ENCODE measurements at places on chromosomes 12 and 14. TPM values are rescaled to one million over a fixed set of nuclear protein-coding genes. Genes with fewer than 3 reads are reported as not detected.
A peak's percentile ranks its signal among the peaks of the same experiment; 100 is the strongest.

- H3K4me1 ChIP-seq = no peaks in the 10 kb centered on the region
- H3K36me3 ChIP-seq = no peaks in the 10 kb centered on the region
- no peak for DNase-seq
- H3K4me3 ChIP-seq = no peak overlapping the region
These were observed 415.7 kb upstream of the ATP2B1 start for GRCh38 chr12:90124289-90124688.

Gene ADAMTS20
- total RNA-seq = 0.66 TPM

Gene TAS2R7
- not detected for total RNA-seq

DNA sequence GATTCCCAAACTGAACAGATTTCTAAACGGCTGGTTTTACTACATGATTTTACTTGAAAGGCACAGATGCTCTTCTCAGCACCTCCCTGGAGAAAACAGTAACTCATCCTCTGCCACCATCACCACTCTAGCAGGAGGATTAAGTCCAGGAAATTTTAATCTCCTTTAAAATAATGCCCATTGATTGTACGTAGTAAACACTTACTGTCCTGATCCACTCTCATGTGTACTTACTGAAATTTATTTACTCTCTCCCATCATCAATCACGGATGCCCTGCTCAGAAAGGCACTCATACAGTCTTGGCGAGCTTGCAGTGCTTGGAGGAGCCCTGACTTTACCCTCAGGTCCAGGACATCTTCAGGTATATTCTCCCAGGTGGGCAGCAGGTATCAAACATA, 239.8 kb upstream of the EGLN3 start:
- H3K4me1 ChIP-seq = no peaks in the 10 kb centered on the region
- H3K4me3 ChIP-seq = no peak overlapping the region
- H3K27me3 ChIP-seq = no peaks in the 10 kb centered on the region
- no peak for DNase-seq
- no peak overlapping the region for H3K27ac ChIP-seq

Gene AKAP3
- total RNA-seq = 1.4 TPM

DNA sequence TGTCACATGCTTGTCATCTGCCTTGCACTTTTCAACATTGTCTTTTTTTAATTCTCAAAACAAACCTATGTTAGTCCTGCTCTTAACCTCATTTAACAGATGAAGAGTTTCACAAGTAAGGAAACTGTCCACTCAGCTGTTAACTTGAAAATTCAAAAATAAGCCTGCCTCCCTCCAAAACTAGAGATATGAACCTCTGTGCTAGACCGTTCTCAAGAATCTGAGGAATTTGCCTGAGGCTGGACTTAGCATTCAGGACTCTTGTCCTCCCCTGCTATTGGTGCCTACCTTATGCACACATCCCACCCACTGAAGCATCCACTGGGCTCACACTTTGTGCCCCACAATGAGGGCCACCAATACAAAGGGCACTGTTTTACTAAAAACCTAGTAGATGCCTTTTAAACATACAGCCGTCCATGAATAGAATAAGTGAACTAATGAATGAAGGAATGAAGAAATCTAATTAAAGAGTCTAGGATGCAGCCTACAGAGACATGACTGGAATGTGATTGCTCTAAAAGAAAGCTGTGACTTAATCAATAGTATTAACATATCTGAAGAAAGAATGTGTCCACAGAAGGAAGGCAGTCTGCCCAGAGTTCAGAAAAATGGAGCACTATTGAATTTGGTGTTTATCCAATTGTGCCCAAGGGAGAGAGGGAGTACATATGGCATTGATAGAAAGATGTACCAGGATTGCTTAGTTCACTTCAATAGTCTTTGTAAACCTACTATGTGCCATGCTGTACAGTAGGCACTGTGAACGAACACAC, 238.5 kb downstream of the SPTSSA start:
- H3K4me1 ChIP-seq = no peaks in the 10 kb centered on the region
- no peak overlapping the region for H3K4me3 ChIP-seq
- no peak overlapping the region for H3K27ac ChIP-seq
- no peak for DNase-seq
- no peaks in the 10 kb centered on the region for H3K36me3 ChIP-seq

GRCh38 chr14:22047115-22047514, 373.5 kb upstream of the OR4E1 start:
- H3K27ac ChIP-seq = no peak overlapping the region
- no peaks in the 10 kb centered on the region for H3K4me1 ChIP-seq
- no peak for DNase-seq
- no peaks in the 10 kb centered on the region for H3K27me3 ChIP-seq

GRCh38 chr14:45715946-45716345, 462.9 kb upstream of the MIS18BP1 start:
- no peak overlapping the region for H3K4me3 ChIP-seq
- no peaks in the 10 kb centered on the region for H3K36me3 ChIP-seq
- H3K4me1 ChIP-seq = no peaks in the 10 kb centered on the region

Gene TAS2R14
- total RNA-seq = 1.7 TPM

- no peak overlapping the region for H3K27ac ChIP-seq
- no peaks in the 10 kb centered on the region for H3K4me1 ChIP-seq
- no peaks in the 10 kb centered on the region for H3K36me3 ChIP-seq
- no peak for DNase-seq
- no peak overlapping the region for H3K4me3 ChIP-seq
These were observed 94.5 kb downstream of the PLXNC1 start for GRCh38 chr12:94242901-94243300.

DNA sequence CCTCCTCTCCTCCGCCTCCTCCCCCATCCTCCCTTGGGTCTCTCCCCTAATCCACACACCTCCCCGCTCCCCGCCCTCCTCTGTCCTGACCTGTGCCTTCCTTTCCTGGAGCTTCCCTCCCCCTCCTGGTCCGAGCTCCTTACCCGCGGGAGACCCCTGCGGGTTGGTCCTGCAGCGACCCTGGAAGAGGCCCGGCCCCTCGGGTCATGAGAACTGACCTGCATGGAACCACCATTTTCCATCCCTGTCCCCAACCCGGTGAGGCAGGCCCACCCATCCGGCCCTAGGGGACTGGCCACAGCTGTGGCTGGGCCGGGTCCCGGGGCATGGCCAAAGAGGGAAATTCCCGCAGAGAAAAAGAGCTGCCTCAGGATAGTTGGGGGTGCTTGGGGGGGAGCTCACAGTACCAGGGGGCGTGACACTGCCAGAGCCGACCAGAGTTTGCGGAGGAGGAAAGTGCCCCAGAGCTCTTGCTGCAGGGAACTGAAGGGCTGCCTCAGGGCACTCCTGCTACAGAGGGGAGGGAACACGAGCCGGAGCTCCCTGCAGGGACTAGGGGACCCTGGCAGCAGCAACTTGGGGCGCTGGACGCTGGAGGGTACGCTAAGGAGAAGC, 613 bp downstream of the ARHGEF40 start:
- no peaks in the 10 kb centered on the region for H3K27me3 ChIP-seq
- peak; percentile 27 for DNase-seq
- peak overlapping the region; percentile 97 for H3K27ac ChIP-seq
- H3K4me3 ChIP-seq = peak overlapping the region; percentile 81
- peaks cover 19% of the 10 kb centered on the region for H3K36me3 ChIP-seq
- H3K4me1 ChIP-seq = peaks cover 32% of the 10 kb centered on the region

Gene MAP3K9
- 10.7 TPM for total RNA-seq

DNA sequence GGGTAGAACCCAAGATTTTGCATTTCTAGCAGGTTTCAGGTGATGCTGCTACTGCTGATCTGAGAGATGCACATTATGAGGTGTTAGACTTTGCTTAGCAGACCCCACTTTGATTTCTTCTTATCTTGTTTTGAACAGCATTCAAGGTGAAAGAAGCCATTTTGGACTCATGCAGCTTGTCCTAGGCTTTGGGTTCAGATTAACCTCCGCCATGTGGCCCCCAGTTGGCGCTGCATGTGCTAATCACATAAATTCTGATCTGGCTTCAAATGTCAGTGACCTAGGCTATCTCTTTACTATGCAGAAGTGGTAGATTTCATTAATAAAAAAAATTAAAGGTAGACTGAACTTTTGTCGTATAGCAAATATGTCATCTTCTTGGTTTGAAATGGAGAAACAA, 89.8 kb upstream of the DYRK2 start:
- H3K4me1 ChIP-seq = no peaks in the 10 kb centered on the region
- no peaks in the 10 kb centered on the region for H3K36me3 ChIP-seq
- no peak overlapping the region for H3K4me3 ChIP-seq
- no peak overlapping the region for H3K27ac ChIP-seq

DNA sequence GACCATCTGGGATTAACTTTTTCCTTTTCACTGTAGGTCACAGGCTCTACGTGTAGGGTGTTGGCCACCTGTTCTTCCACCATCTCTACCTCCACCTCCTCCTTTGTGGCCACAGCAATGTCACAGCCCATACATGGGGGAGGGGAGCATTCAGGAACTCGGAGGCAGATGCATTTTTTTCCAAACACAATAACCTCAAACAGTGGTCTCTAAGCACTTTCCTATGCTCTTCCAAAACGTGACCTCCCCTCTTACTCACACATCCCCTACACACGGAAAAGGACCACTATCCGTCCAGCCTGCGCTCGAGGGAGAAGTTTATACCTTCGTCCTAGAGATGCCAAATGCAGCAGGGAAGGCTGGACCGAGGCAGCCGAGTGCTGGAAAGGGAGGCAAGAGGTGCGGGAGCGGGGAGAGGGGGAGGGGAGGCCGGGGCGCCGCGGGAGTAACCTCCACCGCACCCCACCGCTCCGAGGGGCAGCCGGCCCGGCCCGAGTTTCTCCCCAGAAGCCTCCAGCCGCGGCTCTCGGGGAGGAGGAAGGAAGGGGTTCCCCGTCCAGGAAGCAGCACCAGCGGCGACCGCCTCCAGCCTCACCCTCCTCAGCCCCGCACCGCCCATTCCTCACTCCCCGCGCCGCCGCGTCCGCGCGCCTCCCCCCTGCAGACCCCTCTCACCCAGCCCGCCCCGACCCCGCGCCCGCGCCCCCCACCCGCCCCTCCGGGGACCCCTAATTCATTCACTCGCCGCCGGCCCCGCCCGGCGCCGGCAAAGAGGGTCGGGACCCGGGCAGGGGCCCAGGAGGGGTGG, 594 bp downstream of the KRAS start:
- H3K36me3 ChIP-seq = no peaks in the 10 kb centered on the region
- DNase-seq = no peak
- peak overlapping the region; percentile 47 for H3K27ac ChIP-seq
- H3K4me3 ChIP-seq = peak overlapping the region; percentile 84

Gene RAD51AP1
- total RNA-seq = 5.3 TPM

DNA sequence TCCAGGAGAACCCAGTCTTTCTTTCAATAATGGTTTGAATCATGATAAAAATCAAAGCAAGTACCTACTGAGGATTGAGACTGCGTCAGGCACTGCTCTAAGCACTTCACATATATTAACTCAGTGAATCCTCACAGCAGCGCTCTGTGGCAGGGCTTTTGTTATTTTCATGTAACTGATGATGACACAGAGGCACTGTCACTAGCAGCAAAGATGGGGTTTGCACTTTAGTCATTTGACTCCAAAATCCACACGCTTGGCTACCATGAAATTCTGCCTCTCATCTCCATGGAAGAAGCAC, 98.8 kb upstream of the GSC start:
- H3K4me1 ChIP-seq = peaks cover 10% of the 10 kb centered on the region
- no peaks in the 10 kb centered on the region for H3K27me3 ChIP-seq
- H3K4me3 ChIP-seq = no peak overlapping the region
- DNase-seq = no peak

- peaks cover 25% of the 10 kb centered on the region for H3K4me1 ChIP-seq
- H3K27ac ChIP-seq = no peak overlapping the region
- no peak for DNase-seq
These were observed 50.0 kb downstream of the VWF start for GRCh38 chr12:6074427-6074826.

- no peak overlapping the region for H3K27ac ChIP-seq
- no peak overlapping the region for H3K4me3 ChIP-seq
- DNase-seq = no peak
- no peaks in the 10 kb centered on the region for H3K36me3 ChIP-seq
- H3K27me3 ChIP-seq = peaks cover 10% of the 10 kb centered on the region
These were observed 69.9 kb downstream of the WIF1 start for GRCh38 chr12:65051218-65051617.

GRCh38 chr14:58668848-58669480, 31.2 kb downstream of the DACT1 start:
- H3K27me3 ChIP-seq = no peaks in the 10 kb centered on the region
- H3K4me3 ChIP-seq = no peak overlapping the region
- no peak overlapping the region for H3K27ac ChIP-seq

- no peaks in the 10 kb centered on the region for H3K27me3 ChIP-seq
- peak; percentile 46 for DNase-seq
These were observed 155.4 kb downstream of the DIO2 start for GRCh38 chr14:80055667-80056496.

DNA sequence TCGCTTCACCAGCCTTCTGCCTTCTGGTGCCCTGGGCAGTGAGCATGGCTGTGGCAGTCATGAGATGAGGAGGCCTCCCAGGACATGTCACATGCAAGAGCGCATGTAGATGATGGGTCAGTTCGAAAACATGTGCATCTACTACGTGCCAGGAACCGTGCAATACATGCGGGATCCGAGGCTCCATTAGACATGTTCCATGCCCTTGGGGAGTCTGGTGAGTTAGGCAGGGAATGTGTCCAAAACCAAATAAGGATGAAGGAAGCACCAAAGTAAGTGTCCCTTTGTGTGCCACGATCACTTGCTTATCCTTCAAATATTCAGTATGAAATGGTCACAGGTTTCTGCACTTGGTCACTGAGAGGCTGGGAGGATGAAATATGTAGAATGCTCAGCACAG, 223.3 kb downstream of the RBM19 start:
- H3K4me1 ChIP-seq = no peaks in the 10 kb centered on the region
- no peak overlapping the region for H3K4me3 ChIP-seq
- no peak for DNase-seq
- H3K36me3 ChIP-seq = no peaks in the 10 kb centered on the region
- peaks cover 23% of the 10 kb centered on the region for H3K27me3 ChIP-seq
- no peak overlapping the region for H3K27ac ChIP-seq

DNA sequence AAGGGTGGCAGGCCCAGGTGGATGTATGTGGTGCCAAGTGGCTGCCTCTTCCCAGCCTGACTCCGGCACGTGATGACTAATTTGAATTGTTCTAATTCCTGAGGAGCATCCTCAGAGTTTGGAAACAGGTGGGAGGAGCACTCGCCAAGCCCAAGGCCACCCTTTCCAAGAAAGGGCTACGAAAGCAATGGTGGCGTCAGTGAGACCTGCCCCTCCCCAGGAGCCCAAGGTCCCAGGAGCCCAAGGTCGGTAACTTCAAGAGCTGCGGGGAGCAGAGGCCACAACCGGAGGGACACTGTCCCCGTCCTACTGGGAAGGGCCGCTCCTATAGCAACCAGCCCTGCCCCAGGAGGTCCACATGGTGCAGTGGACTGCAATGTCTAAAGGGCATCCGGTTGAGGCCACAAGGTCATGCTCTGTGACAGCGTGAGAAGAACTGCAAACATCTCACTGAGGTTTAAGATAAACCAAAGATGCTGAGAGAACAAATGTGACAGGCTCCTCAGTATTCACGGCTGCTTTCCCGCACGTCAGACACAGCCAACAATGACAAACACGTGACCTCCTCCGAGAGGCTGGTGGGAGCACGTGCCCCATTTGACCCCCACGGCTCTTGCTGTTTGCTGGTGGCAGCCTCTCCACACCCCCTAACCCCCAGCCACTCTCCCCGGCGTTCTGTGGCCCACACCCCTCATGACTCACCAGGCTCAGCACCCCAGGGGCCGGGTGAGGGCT, 79.6 kb downstream of the ITPK1 start:
- H3K27me3 ChIP-seq = no peaks in the 10 kb centered on the region
- no peak overlapping the region for H3K27ac ChIP-seq
- DNase-seq = no peak

- peaks cover 10% of the 10 kb centered on the region for H3K4me1 ChIP-seq
- no peak overlapping the region for H3K4me3 ChIP-seq
- no peaks in the 10 kb centered on the region for H3K36me3 ChIP-seq
- no peak overlapping the region for H3K27ac ChIP-seq
These were observed 27.2 kb downstream of the NOC4L start for GRCh38 chr12:132171293-132171967.
